ENCODE measurements at places on chromosomes 12 and 14.
A peak's percentile ranks its signal among the peaks of the same experiment; 100 is the strongest.

DNA sequence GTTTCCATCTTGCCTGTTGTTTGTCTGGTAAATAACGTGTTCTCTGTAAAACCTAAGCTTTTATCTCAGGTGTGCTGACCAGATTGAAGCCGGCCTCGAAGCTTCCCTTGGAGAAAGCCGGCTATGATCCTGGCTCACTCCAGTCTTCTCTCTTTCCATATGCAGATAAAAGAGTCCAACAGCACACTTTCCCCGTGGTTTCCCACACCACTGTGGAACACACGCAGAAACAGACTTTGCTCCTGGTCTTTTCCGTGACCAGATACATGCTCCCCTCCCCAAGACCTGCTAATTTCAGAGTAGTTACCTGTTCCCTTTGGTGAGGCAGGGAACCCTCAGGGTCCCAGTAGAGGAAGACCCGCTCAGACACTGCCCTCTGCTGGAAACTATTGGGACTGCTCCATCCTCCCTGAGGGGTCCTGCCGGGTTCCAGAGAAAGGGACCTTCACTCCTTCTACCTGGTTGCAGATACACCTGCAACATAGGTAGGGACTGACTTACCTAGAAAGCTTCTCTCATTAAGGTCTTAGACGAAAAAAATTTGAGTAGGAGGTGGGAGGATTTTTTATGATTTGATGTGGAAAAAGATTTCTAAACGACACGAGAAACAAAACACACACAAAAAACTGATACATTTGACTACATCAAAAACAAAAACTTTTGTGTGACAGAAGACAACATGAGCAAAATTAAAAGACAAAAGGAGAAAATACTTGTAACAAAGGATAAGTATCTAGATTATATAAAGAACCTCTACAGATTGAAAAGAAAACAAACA lies 415.4 kb upstream of the CCDC196 start:
- DNase-seq: peak; percentile 17

DNA sequence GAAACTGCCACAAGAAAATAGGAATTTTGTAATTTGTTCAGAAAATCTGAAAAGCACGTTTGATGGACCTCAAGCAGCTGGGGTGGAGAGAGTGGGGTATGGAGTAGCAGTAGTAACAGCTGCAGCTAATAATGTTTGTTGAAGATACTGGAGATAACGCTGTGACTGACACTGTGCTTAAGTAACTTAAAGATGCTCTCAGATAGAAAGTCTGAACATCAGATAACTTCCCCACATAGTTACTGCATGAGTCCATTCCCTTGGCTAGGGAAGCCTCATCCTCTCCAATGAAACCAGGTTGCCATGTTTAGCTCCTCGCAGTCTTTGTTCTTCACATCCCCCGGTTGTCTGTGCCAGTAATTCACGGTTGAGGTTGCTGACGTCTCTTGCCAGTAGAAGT lies 24.9 kb downstream of the RMST start:
- no peak for DNase-seq

DNA sequence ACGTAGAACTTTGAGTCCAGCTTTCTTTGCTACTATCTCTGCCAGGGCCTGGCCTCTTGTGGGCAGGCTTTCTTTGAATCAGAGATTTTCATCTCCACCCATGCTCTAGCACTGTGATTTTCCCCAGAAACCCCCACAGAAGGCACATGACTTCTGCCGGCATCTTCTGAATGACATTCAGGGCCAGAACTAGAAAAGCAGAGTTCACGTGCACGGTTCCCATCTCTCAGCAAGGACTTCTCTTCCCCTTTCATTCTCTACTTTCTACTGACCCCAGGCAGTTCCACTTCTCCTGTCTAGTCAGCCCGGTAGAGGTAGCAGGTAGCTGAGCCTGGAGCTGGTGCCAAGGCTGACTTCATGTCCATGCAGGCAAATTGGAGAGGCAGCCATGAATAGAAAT lies 26.9 kb downstream of the BATF start:
- no peak for DNase-seq

DNA sequence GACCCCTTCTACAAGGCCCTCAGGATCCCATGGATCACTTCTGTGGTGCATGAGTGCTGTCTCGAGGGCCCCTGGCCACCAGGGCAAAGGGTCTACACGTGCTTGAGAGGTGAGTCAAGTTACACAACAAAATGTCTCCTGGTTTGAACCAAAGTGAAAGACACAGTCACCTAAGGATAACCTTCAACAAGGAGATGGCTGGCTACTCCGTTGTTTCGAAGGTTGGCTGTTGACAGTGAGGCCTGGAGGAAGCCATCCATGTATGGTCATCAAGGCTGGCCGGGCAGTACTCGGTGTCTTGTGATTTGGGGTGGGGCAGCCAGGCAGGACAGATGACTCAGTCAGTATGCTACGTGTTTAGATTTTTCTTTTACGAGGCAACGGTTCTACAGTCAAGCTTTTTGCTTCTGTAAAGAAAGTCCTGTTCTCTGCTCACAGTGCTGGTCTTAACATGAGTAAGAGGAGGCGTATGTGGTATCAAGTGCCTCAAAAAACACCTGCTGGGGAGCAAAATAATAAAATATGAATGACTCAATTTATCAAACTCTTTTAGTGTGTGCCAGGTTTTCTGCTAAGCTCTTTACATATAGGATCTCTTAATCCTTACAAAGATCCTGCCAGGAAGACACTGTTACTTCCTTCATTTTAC lies 18.0 kb upstream of the NT5DC3 start:
- peak; percentile 85 for DNase-seq

GRCh38 chr12:130026608-130027176 lies 122.9 kb upstream of the TMEM132D start:
- DNase-seq: peak; percentile 17

GRCh38 chr12:99436584-99436983 lies 211.0 kb upstream of the GARIN6 start:
- DNase-seq: no peak

- DNase-seq: no peak
These were observed 14.2 kb upstream of the MYO1A start for GRCh38 chr12:57063991-57064685.

DNA sequence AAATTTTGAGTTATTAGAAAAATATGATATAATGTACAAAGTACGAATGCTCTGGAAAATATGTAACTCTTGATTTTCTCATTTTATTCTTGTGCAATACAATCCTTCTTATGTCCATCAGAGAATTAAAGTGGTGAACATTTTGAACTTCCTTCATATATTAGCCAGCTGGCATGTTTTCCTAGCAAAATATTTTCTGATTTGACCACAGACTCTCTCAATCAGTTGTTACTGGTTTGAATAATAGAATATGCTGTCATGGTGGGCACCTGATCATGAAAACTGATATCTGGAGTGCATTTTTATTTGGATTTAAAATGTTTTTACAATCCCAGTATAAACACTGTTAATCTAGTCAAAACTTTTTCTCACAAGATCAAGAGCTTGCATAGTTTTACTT lies 24.2 kb downstream of the PARPBP start:
- peak; percentile 1 for DNase-seq

- no peak for DNase-seq
These were observed 68.0 kb downstream of the CCDC88C start for GRCh38 chr14:91349481-91350074.

DNA sequence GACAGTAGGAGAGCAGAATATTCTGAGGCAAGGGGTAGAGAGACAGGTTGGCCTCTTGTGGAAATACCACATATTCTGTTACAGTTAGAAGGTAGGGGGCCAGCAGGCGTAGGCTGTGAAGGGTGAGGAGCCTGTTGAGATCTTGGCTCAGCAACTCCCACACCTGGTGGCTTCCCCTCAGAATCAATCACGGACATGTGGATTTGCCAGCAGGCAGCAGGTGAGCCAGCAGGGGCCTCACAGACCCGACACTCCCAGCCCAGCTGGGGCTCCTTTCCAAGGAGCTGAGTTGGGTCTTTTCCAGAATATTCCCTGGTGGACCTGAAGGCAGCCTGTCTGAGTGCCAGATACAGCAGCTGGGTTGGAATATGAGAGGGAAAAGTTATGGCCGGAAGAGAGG lies 150.0 kb upstream of the CRY1 start:
- no peak for DNase-seq

DNA sequence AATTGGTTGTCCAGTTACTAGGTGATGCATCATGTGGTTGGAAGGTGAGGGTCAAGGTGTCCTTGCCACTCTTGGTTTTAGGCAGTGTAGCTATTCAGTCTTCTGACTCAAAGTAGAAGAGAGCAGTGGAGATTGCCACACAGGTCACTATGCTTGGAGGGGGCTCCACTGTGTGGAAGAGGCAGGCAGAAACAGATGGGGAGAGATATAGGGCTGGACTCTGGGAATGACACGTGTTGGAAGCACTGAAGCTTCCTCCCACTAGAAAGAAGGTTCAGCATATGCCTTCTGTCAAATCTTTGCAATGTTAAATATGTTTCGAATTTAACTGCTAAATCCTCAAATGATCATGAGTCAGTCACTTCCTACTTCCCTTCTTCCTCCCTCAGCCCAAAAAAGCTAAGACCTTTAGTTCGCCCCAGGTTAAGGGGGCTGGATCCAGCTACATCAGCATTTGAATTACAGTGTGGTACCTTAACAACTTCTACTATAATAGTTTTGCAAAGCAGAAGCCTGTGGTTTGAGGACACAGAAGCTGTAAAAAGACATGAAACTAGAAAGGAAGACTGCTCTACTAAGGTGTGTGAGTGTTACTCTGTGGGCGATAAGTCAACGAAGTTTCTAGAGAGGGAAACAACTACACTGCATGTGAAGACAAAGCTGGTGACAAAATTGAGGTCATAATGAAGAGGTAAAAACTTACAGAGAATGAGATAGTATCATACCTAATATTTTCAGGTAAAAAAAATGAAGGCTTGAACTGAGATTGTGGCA lies 228.0 kb downstream of the NELL2 start:
- no peak for DNase-seq

- peak; percentile 42 for DNase-seq
These were observed 51.0 kb downstream of the MAGOHB start for GRCh38 chr12:10562306-10562933.

- no peak for DNase-seq
These were observed 21.1 kb downstream of the MOAP1 start for GRCh38 chr14:93163564-93163963.

GRCh38 chr12:81077329-81077685 lies 572 bp upstream of the ACSS3 start:
- no peak for DNase-seq

DNA sequence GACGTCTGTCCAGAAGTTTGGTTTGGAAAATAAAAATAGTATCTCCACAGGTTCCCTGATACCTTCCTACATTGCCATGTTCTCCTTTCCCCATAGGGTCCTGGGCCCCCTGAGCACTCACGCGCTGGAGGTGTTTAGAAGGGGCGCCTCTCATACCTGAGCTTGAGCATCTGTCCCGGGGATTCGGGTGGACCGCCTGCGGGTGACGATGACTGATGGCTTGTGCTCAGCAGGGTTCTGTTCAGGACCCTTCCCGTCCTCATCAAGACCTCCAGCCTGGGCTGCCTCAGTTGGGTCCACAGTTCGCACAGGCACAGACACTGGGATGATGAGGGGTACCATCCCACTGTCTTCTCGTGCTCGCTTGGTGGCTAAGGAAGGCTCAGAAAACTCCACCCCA lies 22.7 kb upstream of the PNMA1 start:
- no peak for DNase-seq

DNA sequence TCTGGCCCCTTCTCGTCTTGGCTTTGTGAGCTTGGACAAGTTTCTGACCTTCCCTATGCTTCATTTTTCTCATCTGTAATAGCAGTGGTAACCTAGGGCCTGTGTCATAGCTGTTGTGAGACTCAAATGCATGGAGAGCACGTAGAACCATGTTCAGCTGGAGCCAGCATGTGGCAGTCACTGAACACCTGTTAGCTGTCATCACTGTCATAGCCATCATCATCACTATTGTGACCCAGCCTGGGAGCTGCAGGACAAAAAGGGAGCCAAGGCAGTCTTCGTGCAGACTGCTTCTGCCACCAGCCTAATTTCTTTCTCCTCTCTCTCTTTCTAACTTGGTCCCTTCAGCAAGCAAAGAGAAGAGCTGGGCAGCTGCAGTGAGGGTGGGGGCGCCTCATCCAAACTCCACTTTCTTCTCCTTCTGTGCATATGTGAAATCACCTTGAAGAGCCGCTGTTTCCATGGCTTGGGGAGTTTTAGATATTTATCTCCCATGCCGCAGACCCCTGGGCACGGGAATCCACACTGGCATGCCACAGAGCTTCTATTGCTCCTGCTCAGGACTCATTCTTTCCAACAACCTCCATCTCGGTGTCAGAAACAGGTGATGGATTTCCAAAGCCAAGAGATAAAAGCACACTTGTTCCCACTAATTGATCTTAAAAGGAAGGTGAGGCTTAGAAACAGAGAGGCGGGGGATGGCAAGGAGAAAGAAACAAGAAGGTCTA lies 87.0 kb downstream of the SRRM4 start:
- no peak for DNase-seq

DNA sequence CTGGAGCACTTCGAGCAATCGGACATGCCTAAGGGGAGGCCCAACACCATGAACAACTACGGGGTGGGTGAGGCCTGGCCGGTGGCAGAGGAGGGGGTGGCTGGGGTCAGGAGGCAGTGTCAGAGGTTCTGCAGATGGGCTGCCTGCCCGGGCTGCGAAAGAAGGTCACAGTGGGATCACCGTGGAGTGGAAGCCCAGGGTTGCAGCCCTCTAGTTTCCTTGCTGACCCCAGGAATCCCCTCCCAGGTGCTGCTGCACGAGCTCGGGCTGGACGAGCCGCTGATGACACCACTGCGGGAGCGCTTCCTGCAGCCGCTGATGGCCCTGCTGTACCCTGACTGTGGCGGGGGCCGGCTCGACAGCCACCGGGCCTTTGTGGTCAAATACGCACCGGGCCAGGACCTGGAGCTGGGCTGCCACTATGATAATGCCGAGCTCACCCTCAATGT lies 1.9 kb upstream of the ARL6IP4 start:
- DNase-seq: no peak

DNA sequence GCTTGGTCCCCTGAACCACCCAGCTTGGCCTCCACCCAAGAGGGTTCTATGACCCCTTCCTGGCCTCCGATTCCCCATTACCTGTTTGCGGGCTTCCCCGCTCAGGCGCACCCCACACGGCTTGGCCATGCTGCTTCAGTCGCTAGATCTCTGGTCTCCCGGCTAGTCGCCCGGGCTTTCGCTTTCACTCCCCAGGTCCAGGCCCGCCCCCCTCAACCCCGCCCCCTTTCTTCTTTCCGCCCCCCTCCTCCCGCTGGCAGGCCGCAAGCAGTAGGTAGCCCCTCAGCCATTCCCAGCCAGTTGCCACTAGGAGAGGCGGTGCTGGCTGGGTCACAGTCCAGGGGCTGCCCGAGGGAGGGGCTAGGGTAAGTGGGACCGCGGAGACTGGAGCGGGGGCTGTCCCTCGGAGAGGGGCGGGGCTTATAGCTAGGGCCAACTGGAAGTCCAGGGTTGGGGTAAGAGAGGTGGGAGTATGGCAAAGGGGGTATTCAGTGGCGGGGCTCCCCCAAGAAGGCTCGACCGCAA lies at the start of gene PSME2:
Gene PSME2 (minus strand): TSS at position 158 of the 525 bp plus-strand sequence. CDS start 29 bp downstream, at position 129.
- DNase-seq: peak; percentile 99

GRCh38 chr12:97223419-97223818 lies 239.2 kb upstream of the RMST start:
- DNase-seq: no peak

GRCh38 chr14:90045616-90046015 lies 16.2 kb upstream of the KCNK13 start:
- no peak for DNase-seq

DNA sequence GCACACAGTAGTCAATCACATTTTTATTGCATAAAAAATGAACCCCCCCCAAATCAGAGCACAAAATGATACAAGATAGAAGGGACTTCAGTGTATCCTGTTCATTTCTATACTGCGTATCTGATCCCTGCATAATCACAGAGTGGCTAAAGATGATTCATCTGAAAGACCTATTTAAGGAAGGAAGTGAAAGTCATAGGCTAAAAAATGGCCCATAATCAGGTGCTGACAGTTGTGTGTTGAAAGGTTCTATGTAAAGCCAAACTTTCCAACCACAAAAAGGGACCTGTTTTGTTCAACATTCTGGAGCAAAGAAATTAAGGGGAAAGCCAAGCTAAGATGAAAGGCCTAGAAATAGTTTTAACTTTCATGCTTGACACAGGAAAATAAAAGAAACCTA lies 147.8 kb upstream of the ATP2B1 start:
- DNase-seq: peak; percentile 70
